ENCODE measurements at places on chromosomes 13 and 19.

- peak; percentile 97 for DNase-seq
Measured at GRCh38 chr19:57362997-57363687, at the start of the genes TRAPPC2B and ZNF547. Gene TRAPPC2B (plus strand): TSS chr19:57363551. CDS start chr19:57364834, 1,283 bp downstream. Gene ZNF547 (plus strand): TSS chr19:57363551. CDS start chr19:57368556, 5,005 bp downstream.

DNA sequence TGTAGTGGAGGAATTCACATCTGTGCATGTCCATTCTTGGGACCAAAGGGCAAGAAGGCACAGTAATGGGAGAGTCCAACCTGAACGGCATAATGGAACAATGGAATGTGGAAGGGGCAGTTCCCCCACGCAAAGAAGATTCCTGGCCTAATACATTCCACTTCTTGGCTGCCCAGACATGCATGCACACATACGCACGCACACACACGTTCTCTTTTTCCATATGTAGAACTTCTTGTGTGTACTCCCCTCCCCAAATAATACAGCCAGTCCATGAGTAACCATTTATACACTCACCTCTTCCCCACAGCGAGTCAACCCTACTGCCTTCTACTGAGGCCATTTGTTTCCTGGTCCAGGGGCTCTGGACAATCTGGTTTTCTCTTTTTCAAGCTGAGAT lies 6.0 kb upstream of the STK24 start:
- DNase-seq = no peak

GRCh38 chr19:46784262-46785053 lies 3.9 kb downstream of the SLC1A5 start:
- peak; percentile 75 for DNase-seq

GRCh38 chr13:47190696-47191305 lies 293.9 kb upstream of the HTR2A start:
- no peak for DNase-seq

GRCh38 chr19:33676999-33677665 lies 55.4 kb downstream of the CHST8 start:
- DNase-seq = no peak

- no peak for DNase-seq
Measured at GRCh38 chr13:98228661-98229341, 51.7 kb upstream of the RNF113B start.

GRCh38 chr13:20684546-20684945 lies 19.0 kb upstream of the IL17D start:
- DNase-seq = no peak

GRCh38 chr19:48403606-48404005 lies 10.1 kb downstream of the GRIN2D start:
- no peak for DNase-seq

DNA sequence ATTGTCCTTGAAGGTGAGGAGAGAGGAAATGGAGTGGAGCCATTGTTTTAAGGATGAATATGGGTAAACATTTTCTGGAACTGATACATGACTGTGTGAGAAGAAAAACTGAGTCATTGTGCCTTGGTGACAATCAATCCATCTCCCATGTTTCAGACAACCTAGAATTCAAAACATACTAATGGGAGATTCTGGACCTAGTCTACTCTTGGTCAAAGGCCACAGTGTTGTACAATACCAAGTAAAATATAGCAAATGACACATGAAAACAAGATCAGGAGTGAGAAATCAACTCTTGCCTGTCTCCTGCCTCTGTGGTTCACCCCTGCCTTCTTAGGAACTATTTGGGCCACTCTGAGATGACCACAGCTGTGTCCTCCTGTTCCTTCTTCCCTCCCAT lies 13.1 kb downstream of the CEBPA start:
- DNase-seq = no peak

DNA sequence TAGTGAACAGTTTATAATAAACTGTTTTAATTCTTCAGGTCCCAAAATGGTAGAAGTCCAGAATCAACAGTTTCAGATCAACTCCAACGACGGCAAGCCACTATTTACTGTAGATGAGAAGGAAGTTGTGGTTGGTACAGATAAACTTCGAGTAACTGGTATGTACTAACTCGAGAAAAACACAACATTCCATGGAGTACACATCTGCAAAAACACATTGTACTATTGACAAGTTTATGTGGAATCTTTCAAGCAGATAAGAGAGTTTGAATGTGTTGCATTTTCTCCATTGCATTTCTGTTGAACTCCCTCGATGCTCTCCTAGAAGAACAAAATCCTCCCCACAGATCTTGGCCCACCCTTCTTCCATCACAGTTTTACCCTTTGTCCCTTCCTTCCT lies 98.5 kb downstream of the SGCG start:
- DNase-seq = no peak

GRCh38 chr19:3183721-3184641 lies 1.7 kb upstream of the NCLN start:
- DNase-seq = no peak

- no peak for DNase-seq
Measured at GRCh38 chr19:13063461-13064091, 39.1 kb downstream of the LYL1 start.

DNA sequence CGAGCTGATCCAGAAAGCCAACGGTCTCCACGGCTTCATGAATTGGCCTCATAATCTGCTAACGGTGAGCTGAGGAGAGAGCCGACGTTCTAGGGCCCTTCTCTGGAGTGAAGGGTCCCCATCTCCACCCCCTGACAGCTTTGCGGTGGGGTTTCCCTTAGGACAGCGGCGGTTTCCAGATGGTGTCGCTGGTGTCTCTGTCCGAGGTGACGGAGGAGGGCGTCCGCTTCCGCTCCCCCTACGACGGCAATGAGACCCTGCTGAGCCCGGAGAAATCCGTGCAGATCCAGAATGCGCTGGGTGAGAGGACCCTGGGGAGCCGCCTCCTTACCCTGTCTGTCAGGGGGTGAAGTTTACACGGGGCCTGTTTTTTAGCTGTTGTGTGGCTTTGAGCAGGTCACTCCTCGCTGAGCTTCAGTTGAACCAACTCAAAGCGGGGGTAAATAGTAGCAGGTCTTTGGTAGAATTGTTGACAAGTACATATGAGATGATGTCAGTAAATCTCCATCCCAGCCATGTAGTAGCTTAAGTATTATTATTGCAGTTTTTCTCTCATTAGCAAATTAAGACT lies 801 bp downstream of the QTRT1 start:
- DNase-seq = no peak

DNA sequence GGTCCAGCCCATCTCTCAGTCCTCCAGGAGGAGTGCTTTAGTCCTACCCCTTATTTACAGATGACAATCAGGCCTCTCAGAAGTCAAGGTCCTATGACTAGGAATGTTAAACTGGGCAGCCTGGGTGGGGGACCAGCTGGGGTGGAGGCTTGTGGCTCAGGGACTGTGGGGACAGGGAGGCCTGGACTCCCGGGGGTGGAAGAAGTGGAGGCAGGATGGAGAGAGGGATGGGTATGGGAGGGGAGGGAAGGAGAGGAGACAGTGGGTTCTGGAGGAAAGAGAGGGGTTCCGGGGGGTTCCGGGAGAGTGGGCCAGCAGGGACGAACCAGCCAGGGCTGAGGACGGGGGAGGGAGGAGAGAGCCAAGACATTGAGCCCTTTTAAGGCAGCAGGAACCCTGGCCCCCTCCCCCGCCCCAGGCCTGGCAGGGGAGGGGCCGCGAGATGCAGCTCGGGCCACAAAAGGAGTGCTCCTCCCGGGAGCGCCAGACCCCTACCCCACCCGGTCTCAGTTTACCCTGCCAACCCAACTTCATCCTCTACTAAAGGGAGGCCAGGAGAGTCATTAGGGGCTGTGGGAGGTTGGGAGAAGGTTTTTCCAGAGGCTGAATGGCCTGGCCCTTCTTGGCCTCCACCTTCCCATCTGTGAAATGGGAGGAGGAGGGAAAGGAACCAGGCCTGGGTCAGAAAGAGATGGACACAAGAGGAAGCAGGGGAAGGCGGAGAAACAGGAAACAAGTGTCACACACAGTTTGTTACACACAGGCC lies 1.7 kb downstream of the DMPK start:
- no peak for DNase-seq

DNA sequence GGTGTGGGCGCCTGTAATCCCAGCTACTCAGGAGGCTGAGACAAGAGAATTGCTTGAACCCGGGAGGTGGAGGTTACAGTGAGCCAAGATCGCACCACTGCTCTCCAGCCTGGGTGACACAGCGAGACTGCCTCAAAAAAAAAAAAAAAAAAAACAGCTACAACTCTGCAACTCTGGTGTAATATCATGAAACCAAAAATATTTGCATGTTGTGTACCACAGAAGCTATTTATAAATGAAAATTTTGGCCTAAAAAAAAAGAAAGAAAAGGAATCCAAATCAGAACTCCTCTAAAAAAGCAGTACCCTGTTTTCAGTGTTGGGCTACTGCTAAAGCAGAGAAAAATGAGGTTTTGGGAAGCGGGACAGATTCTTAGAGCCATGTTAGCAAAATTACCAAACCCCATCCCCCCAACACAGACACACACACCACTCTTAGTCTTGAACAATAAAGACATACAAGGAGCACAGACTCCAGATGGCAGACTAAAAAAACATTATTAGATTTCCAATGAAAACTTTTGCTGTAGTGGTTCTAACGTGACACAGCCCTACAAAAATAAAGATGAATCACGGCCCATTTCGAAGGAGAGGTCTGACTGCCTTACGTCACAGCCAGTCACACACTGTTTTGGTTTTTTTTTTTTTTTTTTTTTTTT lies 51.5 kb downstream of the INSR start:
- DNase-seq = no peak

DNA sequence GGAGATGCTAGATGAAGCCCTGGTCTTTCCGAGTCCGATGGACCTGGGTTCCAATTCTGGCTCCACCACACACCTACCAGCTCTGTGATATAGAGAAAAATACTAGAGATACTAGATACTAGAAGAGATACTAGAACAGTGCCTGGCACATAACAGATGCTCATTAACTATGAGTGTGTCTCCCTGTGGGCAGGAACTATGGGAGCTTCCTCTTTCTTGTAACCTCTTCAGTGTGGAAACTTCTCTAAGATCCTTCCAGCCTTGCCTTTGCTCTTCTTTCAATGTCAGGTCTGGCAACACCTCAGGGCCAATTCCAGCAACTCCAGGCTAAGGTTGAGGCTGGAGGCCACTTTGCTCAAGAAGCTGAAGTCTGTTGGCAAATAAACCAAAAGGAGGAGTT lies 143.9 kb downstream of the KATNAL1 start:
- no peak for DNase-seq

GRCh38 chr13:43787518-43787891 lies 733 bp upstream of the ENOX1 start:
- no peak for DNase-seq

GRCh38 chr13:90321281-90321931 lies 1026.1 kb upstream of the MIR17HG start:
- DNase-seq = no peak

DNA sequence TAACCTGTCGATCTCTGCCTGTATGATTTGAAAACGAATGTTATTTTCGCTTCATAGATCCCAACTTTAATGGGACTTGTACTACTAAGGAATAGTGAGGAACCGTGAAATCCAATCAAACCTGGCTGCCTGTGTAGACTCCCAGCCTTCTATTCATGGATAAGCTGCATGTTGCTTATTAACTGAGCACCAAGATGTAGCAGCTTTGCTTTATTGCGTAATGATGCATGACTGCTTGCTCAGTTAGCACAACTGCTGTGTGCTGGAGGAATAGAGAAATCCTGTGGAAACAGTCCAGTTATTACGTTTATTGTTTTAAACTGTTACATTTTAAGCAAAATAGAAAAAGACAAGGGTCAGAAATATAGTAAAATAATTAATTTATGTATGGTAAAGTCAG lies 108.2 kb downstream of the SHISA2 start:
- no peak for DNase-seq

- DNase-seq = no peak
Measured at GRCh38 chr13:26966701-26967080, 204.9 kb downstream of the USP12 start.

GRCh38 chr19:35006342-35006998 lies 6.3 kb downstream of the GRAMD1A start:
- DNase-seq = no peak

DNA sequence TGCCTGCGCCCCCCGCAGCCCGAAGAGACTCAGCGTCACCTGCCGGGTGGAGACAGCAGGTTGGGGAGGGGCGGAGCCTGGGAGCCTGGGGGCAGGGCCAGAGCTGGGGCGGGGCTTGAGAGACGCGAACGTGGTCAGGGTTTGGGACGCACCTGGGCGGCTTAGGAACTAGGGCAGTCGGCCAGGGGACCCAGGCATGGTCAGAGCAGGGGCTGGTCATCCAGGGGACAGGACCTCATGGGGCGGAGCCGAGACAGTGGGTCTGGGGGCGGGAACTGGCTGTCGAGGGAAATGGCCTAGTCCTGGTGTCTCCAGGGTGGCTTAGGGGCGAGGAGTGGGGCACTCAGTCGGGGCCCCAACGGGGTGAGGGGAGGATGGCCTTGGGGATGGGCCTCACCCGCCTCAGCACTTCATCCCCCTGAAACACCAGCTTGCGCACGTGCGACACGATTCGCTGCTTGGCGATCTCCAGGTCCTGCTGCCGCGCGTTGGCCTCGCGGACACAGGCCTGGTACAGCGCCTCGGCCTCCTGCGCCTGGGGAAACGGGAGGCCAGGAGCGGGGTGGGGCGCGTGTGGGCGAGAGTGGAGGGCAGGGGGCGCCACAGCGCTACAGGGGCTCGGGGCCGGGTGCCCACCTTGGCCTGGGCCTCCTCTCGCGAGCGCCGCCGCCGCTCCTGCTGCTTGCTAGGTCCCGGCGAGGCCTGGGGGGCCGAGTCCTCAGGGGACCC lies 5.8 kb downstream of the GMIP start:
- no peak for DNase-seq

- no peak for DNase-seq
Measured at GRCh38 chr19:42512743-42513304, 15.5 kb downstream of the CEACAM1 start.

- DNase-seq = no peak
Measured at GRCh38 chr19:19039901-19040300, 6.5 kb downstream of the ARMC6 start.

- no peak for DNase-seq
Measured at GRCh38 chr19:6032827-6033226, 54.9 kb upstream of the RANBP3 start.

GRCh38 chr19:33214596-33214995 lies 11.1 kb downstream of the SLC7A10 start:
- no peak for DNase-seq

DNA sequence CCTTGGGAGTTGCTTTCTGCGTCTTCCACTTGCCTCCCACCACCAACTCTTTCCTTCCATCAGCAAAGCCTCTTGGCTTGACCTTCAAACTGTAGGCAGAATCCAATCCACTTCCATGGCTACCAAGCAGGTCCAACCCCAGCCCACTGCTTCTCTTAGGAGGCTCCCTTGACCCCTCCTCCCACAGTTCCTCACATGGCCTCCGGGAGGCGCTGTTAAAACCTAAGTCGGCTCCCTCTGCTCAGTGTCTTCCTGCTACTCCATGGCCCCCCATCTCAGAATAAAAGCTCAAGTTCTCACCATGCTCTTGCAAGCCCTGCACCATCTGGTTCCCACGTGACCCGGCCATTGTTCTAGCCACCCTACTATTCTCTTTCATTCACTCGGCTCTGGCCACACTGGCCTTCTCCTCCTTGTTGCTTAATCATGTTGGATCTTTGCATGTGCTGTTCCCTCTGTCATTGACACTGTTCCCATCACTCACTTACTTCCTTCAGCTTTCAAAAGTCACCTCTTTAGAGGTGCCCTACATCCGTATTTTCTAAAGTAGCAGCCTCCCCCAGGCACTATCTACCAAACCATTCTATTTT lies 7.5 kb downstream of the IZUMO2 start:
- DNase-seq = no peak
